ENCODE measurements at places on chromosomes 1 and 21.

- no peak for DNase-seq
Observed at GRCh38 chr1:17167041-17167785, 37.7 kb upstream of the PADI1 start.

GRCh38 chr1:117871013-117871412 lies 58.4 kb downstream of the GDAP2 start:
- DNase-seq: no peak

DNA sequence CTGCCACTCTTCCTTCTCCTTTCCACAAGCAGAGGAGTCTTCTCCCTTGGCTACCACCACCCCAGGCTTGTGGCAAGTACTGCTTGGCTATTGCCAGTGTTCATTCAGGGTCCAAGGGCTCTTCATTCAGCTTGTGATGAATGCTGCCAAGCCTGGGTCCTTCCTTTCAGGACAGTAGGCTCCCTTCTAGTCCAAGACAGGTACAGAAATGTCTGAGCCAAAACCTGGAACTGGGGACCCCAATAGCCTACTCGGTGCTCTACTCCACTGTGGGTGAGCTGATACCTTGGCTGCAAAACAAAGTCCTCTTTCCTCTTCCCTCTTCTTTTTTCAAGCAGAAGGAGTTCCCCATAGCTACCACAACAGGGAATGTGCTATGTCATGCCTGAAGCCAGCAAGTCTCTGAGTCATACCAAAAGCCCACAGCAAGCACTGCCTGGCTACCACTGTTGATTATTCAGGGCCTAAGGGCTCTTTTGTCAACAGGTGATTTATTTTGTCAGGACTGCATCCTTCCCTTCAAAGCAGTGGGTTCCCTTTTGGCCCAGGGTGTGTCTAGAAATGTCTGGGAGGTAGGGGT lies 268.9 kb downstream of the HHAT start:
- DNase-seq: peak; percentile 25

GRCh38 chr1:188708795-188709535 lies 1768.7 kb downstream of the BRINP3 start:
- no peak for DNase-seq

- peak; percentile 56 for DNase-seq
Observed at GRCh38 chr1:240337781-240338180, 246.1 kb downstream of the FMN2 start.

DNA sequence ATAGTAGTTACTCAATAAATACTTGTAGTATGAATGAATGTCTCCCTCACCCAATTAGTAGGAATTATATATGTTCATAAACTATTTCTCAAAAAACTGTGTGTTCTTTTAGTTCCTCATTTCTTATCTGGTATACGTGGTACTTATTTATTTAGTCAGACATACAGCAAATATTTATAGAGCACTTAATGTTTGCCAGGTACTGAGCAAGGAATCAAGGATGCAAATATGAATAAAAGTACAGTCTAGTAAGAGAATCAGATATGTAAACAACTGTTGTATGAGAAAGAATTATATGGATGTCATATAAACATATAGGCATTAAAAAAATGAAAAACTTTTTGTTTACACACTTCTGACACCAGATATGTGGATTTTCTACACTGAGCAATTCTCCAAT lies 58.5 kb downstream of the ATF6 start:
- DNase-seq: no peak

DNA sequence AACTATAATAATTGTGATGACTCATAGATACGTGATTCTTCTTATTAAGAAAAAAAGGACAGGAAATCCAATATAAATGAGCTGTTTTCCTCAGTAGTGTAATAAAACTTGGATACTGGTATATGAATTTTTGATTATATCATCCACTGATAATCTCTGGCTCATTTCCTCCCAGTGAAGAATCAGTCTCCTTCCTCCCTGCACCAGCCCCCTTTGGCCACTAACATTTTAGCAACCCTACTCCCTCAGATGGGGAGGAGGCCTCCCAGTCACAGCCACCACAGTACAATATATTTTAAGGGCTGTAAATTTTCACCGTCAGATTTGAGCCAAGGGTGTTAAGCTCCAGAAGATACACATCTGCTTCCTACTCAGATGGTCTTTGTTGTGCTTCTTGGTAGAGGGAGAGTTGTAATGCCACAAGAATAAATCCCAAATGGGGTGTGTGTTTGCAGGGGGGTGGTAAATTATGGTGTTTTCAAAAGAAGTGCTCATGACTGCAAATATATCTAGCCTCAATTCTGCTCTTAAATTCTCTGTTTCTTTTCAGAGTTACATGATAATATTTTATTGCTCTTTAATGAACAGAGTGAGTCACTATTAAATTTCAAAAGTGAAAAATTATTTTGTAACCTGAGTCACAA lies 153.5 kb downstream of the HLX start:
- no peak for DNase-seq

DNA sequence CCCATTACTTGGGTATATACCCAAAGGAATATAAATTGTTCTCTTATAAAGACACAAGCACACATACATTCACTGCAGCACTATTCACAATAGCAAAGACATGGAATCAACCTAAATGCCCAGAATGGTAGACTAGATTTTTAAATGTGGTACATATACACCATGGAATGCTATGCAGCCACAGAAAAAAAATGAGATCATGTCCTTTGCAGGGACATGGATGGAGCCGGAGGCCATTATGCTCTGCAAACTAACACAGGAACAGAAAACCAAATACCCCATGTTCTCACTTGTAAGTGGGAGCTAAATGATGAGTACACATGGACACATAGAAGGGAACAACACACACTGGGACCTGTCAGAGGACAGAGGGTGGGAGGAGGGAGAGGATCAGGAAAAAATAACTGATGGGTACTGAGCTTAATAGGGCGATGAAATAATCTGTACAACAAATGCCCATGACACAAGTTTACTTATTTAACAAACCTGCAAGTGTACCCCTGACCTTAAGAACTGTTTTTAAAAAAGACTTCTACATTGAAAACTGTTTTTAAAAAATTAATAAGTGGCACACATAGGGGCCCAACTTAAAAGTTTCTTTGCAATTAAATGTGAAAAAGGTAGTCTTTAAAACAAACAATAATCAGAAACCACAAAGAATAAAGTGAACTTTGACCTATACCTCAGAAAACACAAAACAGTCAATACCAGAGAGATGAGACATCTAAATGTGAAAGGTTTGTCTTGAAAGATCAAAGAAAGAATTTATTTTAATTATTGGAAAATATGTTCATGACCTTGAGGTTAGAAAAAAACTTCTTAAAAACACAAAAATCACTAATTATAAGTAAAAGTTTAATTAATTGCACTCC lies 75.2 kb downstream of the CDC42BPA start:
- no peak for DNase-seq

GRCh38 chr1:189706594-189706993 lies 771.1 kb downstream of the BRINP3 start:
- DNase-seq: no peak

DNA sequence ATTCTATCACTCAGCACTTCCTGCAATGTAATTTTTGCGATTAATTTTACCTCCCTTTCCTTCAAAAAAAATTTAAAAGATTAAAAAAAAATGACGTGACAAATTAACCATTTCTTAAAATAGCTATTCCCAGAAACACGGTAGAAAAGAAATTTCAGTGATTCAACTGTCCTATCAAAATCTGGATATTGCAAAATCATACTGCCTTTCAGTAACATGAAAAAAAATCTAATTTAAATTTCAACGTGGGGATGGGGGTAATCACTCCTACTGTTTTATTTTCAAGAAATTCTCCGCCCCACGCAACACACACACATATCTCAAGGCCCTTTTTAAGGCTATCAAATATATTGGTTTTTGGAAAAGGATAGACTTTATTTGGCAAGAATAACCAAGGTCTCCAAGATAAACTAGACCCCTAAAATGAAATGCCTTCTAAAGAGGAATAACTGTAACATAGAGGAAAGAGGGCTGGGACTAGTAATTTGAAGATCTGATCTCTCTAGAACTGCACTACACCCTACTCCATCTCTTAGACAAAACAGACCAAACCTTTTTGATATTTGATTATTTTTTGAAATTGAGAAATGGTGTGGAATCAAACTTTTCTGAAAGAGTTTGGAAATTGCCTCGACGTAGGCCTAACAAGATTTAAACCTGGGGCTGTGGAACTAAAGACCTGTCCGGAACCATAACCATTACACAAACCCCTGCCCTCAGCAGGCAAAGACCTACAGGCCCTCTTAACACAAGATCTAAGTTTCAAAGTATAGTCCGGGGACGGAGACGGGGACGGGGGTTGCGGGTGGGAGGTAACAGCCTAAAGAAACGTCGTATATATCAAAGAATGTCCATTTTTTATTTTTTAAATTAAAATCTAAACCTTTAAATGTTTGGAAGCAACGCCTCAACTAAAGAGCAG lies 941 bp downstream of the ARNT start:
- peak; percentile 17 for DNase-seq

DNA sequence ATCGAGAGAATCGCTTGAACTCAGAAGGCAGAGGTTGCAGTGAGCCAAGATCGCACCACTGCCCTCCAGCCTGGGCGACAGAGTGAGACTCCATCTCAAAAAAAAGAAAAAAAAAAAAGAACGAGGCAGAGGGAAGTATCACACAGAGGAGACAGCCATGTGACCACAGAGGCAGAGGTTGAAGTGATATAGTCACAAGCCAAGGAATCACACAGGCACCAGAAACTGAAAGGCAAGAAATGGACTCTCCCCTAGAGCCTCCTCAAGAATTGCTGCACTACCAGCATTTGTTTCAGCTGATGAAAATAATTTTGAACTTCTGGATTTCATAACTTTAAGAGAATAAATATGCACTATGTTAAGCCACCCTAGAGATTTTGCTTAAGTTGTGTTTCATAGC lies 459.6 kb downstream of the PTPRC start:
- DNase-seq: no peak

DNA sequence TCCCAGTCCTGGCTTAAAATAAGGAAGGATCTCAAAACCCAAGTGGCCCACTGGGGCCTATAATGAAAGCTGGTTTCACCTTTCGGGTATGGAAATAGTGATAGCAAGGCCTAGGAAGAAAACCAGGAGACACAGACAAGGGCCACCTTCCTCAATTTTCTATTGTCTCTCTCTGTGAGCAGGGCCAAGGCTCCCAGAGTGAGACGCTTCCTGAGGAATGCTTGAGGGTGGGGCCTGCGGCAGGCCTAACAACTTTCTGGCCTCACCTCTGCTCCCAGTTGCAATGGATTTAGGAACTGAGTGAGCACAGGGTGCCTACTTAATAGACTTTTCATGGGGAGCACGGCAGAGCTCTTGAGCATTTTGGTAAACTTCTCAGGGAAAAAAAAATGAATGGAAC lies 300.9 kb downstream of the ASTN1 start:
- no peak for DNase-seq

DNA sequence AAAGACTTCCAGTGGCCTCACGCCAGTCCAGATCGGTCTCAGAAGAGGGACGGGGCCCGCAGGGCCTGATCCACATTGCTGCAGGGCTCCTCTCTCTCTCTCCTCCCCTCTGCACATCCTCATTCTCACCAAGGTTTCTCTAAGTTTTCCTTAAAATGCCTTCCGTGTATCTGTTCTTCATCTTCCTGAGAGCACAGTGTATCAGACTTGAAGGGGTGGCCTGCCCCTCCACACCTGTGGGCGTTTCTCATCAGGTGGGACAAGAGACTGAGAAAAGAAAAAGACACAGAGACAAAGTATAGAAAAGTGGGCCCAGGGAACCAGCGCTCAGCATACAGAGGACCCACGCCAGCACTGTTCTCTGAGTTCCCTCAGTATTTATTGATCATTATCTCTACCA lies 66.4 kb downstream of the PRKAB2 start:
- DNase-seq: no peak

GRCh38 chr1:223726380-223727001 lies 14.2 kb downstream of the CAPN2 start:
- peak; percentile 49 for DNase-seq

GRCh38 chr1:68969441-68969840 lies 472.6 kb upstream of the DEPDC1 start:
- peak; percentile 73 for DNase-seq

DNA sequence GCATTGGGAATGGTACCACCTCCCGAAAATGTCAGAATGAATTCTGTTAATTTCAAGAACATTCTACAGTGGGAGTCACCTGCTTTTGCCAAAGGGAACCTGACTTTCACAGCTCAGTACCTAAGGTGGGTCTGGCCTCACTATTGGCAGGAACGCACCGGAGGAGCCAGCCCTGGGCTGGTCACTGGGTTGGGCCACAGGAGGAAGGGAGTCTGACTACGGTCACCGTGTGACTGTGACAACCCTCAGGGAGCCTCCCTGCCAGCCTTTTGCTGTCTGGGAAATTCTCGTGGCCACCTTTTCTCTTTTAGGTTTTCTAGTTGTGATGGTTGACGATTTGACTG lies 2.2 kb downstream of the IL10RB start:
- no peak for DNase-seq

GRCh38 chr1:95176861-95177260 lies 57.1 kb upstream of the RWDD3 start:
- DNase-seq: no peak

DNA sequence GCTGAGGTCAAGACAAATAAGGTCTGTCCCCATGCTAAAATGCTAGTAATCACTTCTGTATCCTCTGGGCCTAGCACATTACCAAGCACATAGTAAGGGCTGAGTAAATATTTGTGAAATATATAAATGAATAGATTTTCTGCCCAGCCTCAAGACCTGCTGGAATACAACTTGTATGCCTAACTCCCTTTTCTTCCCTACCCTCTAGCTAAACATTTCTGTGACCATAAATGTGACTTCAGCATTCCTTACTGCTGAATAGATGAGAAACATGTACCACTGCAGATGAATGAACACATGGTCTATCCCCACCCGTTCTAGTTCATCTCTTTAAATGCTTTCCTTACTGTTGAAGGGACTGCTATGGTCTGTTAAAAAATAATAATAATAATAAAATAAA lies 209.0 kb upstream of the HOOK1 start:
- no peak for DNase-seq

GRCh38 chr1:119762409-119762808 lies 6.3 kb downstream of the HMGCS2 start:
- no peak for DNase-seq

DNA sequence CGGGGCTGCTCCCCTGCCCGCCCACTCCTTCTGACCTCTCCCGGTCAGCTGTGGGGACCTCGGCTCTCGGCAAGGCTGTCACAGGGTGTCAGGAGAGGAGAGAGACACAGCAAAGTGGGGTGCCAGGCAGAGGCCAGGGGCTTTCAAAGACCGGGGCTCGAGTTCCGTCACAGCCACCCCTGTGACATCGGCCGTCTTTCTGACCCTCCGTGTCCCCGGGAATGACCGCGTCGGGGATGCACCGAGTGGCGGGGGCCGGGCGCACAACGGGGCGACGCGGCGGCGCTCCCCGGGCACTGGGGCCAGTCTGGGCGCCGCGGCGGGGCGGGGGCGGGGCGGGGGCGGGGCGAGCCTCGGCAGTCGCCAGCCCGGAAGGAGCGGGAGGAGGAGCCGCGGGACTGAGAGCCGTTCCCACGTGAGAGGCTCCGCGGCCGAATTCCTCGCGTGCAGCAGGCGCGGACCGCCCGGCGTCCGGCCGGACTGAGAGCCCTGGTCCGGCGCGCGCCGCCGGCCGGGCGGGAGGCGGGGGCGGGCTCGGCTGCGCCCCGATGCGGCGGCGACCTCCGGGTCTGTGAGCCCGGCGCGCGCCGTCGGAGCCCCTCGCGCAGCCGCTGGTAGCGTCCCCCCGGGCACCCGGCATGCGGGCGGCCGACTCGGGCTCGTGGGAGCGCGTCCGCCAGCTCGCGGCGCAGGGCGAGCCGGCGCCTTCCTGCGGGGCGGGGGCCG lies 229.7 kb upstream of the TMEM51 start:
- peak; percentile 93 for DNase-seq
